ENCODE measurements at places on chromosomes 1 and 21. TPM values are rescaled to one million over a fixed set of nuclear protein-coding genes. Genes with fewer than 3 reads are reported as not detected.

GRCh38 chr1:64087768-64088167 lies 115.7 kb upstream of the UBE2U start:
- DNase-seq: peak; percentile 86

- peak; percentile 36 for DNase-seq
Observed at GRCh38 chr1:8540971-8541370, 223.1 kb downstream of the SLC45A1 start.

Gene PLPPR5
- not detected for total RNA-seq

GRCh38 chr1:1330366-1331067 lies 563 bp upstream of the TAS1R3 start:
- DNase-seq: no peak

Gene KRTAP19-4
- total RNA-seq: not detected

DNA sequence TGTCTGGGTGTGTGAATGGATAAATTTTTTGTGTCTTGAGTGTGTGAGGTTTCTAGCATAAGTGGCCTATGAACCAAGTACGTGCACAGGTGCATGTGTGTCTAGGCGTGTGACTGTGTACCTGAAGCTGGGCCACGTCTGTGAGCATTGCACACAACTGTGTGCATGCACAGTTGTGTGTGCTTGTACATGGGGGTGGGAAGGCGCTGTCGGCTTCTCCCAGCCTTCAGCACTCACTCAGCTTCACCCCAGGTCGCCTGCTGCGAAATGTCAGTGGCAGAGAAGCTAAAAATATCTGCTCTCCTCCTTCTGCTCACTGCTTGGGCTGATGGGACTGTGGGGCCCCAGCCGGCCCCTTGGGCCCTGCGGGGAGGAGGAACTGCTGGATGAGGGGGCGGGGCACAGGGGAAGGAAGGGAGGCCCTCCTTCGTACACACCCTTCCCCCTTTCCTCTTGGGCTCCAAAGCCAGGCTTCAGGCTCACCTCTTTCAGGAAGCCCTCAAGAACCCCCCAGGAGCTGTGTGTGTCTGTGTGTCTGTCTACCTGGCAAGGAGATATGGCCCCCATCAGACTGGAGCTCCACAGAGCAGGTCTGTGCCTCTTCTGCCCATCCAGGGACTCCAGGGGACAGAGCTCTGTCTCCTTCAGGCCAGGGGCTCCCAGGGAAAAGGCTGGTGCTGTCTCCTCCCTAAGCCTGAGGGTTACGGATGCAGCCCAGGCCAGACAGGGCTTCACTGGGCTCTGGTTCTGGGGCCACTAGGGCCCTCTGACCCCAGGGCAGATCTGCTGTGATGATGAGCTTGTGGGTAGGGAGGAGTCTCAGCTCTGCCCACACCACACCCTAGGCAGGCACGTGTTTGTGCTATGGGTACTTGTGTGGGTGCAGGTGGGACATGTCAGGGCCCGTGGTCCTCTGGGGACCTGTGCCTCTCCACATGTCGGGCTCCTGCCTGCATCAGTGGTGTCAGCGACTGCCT lies 35.6 kb upstream of the WASF2 start:
- peak; percentile 69 for DNase-seq

Gene SH3BGRL3
- total RNA-seq: 409 TPM

Gene MYBPH
- total RNA-seq: not detected

GRCh38 chr1:156291226-156292061 lies 4.0 kb downstream of the GLMP start:
- no peak for DNase-seq

- DNase-seq: peak; percentile 11
Observed at GRCh38 chr1:66380452-66381212, 153.3 kb upstream of the SGIP1 start.

Gene KCNQ4
- not detected for total RNA-seq

Gene CFHR3
- not detected for total RNA-seq

- DNase-seq: no peak
Observed at GRCh38 chr21:28769683-28770082, 223.0 kb downstream of the LTN1 start.

- no peak for DNase-seq
Observed at GRCh38 chr1:236514703-236515442, 8.9 kb upstream of the LGALS8 start.

DNA sequence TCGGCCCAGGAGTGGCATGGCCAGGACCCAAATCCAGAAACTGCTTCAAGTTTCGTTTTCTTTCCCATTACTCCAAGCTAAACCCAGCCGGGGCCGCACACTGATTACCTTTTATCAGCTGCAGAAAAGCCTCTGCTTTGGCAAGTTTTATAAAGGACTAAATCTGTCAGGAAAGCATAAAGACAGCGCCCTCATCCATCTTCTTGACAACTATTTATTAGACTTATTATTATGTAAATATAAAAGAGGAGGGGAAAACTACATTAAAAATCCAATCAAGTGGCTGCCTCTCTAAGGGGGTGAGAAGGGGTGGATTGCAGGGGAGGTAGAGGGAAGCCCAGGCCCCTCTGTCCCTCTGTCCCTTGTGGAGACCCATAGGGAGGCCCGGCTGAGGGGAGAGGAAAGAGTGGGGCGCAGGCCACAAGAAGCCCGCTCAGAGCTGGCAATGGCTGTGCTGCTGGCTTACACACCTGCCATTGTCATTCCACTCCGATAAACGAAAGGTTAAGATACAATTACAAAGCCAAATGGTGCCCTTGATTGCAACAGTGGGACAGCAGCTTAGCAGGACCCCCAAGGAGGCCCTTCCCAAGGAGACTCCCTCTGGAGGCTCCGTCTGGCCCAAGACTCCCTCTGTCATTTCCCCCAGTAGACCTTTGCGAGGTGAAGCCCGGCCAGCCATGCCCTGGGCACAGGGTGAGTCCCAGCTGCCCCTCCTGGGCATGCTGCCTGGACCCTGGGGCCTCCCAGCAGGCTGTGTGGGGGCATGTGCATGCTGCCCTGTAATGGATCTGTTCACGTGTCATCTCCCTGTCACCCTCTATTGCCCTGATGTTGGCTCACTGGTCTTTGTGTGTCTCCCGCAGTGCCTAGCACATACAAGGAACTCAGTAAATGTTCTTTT lies 45.4 kb downstream of the KCND3 start:
- DNase-seq: no peak

DNA sequence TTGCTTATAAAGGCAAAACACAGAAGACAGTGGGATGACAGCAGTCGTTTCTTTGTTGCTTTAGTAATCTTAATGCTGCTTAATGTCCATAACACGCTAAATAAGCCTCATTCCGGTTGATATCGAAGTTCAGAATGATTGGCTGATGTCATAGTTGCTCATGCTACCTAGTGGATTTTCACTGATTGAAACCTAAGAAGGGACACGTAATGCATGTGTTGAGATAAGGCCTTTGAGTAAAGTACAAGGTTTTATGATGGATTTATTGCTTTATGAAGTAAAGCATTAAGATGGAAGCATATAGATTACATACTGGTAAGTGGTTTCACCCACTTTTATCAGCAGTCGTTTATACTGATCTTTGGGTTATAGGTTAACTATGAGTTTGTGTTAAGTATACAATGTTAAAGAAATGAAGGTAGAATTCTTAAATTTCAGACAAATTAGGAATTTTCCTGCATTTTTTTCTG lies 25.1 kb downstream of the IARS2 start:
- DNase-seq: no peak

DNA sequence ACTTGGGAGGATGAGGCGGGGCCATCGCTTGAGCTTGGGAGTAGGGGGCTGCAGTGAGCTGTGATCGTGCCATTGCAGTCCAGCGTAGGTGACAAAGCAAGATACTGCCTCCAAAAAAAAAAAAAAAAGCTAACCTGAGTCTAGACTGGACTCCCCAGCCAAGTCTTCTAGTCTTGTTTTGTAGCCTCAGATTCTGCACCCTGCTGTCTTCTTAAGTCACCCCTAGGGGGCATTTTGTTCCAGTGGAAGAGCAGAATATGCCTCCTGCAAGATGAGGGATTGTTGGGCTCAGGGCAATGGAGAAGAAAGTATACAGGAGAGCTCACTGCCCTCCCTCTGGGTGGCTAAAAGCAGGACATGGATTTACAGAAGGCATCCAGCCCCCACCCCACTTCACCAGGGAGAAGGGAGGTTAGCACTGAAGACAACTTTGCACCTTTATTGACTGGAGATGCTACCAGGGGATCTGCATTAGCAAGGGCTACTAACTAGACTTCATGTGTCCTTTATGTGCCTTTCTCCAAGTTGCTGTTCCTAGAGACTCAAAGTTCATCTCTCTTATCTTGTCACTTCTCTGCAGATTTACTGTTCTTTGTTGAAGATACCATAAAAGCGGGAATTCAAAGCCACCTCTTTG lies 15.3 kb upstream of the RNF187 start:
- DNase-seq: peak; percentile 24
